ENCODE measurements at places on chromosomes 16 and 17.

DNA sequence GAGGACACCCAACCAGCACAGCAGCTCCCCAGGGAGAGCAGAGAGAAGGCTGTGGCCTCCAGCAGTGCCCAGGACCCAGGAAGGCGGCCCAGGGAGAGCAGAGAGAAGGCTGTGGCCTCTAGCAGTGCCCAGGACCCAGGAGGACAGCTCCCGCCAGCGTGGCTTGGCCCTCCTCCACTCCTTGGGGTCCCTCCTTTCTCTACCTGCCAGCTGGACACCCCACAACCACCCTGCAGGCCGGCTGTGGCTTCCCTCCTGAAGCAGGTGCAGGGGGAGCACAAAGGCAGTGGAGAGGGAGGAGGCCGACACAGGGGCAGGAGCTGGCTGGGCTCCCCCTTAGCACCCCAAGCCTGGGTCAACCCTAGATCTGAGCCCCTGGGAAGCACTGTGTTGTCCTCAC is 54.1 kb upstream of the FASN start:
- no peak for DNase-seq

- no peak for DNase-seq
Observed at GRCh38 chr17:72614871-72615626, 477.4 kb downstream of the SLC39A11 start.

DNA sequence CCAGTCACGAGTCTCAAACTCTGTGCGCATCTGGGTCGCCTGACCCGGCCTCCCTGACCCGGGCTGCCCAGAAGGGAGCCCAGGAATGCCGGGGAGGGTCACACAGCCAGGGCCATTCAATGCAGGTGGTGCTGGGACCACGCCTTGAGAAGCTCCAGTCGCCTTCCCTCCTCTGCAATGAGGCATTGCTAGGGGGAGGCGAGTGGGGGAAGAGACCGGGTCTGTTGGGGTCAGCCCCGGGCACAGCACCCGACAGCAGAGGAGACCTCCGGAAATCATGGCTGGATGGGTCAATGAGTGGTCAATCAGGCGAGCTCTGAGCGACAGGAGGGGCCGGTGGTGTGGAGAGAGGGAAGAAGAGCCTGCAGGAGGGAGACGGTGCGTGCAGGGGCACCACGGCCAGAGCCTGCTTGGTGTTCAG is 13.3 kb downstream of the JPH3 start:
- no peak for DNase-seq

DNA sequence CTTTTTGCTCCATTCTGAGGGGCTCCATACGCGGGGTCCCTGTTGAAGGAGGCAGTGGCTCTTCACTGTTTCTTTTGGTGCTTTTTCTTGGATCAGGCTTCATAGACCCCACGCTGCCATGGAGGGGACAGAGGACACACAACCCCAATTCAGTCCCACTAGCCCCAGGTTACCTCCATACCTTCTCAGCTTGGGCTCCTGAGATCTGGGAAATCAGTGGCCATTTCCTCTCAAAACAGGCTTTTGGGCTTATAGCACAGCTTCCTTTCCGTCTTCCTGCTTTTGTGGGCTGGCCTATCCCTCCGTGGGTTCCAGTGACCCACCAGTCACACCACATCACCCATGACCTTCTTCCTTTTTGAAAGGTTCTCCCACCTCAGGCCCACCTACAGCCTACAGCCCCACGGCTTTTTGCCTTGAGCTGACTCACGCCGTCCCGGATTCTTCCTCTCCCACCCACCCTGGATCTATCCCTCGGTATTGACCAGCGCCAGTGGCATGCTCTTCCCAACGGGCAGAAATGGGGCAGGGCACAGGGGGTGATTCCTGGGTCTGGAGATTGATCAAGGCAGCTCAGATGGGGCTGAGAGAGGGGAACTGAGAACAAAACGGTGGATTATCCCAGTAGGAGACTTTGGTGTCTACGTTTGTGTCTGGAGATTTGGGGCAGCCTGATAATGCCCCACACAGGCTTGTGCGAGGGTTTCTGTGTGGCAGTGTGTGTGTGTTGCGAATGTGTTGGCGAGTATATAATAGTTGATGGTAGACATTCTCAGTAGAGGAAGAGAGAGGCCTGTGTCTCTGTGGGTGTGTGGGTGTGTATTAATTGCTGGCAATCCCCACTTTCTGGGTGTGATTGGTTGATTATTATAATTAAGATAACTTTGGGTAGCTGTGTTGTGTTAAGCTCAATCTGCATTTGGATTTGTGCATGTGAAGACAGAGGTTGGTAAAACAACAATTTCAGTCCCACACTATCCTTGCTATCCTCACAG is 3.8 kb downstream of the TBX21 start:
- no peak for DNase-seq

GRCh38 chr17:2855063-2855600 is 58.9 kb downstream of the RAP1GAP2 start:
- DNase-seq, result no peak

Data from activated T-helper 1 cell treated with anti-CD3 and anti-CD28 coated beads, Interleukin-2, amount 50 U/mL, for 16 hours (primary cell).